ENCODE measurements at places on chromosomes 1 and 21. TPM values are rescaled to one million over a fixed set of nuclear protein-coding genes. Genes with fewer than 3 reads are reported as not detected.

GRCh38 chr1:171948511-171948910 lies 107.2 kb downstream of the DNM3 start:
- DNase-seq, result no peak

- DNase-seq, result no peak
These were observed 12.3 kb downstream of the SLC9C2 start for GRCh38 chr1:173590557-173590956.

INAVA gene
- polyA plus RNA-seq, result 0.12 TPM

FAM72C gene
- 2.4 TPM for polyA plus RNA-seq

PIGV gene
- polyA plus RNA-seq, result 16.5 TPM

Measured in SK-N-SH (cell line).